ENCODE measurements at places on chromosomes 3 and 15.

- DNase-seq: no peak
Measured at GRCh38 chr15:50945725-50946124, 37.2 kb downstream of the AP4E1 start.

GRCh38 chr3:58167431-58168351, 43.1 kb downstream of the DNASE1L3 start:
- no peak for DNase-seq

DNA sequence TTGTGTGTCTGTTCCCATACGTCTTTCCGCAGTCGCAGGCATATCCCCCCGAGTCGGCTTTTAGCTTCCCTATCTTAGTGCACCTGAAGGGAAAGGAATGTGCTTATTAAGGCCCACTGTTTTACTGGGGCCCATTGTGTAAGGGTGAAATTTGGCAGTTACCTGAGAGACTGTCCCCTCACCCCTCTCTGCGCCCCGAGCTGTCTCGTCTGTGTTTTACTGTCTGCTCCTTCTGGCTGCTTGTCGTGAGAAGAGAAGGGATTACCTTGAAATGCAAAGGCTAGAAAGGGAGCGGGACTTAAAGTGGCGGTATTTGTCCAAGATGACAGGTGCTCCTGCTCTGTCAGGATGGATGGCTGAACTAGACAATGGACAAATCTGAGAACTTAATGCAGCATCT, 233.0 kb upstream of the POU1F1 start:
- DNase-seq: no peak

DNA sequence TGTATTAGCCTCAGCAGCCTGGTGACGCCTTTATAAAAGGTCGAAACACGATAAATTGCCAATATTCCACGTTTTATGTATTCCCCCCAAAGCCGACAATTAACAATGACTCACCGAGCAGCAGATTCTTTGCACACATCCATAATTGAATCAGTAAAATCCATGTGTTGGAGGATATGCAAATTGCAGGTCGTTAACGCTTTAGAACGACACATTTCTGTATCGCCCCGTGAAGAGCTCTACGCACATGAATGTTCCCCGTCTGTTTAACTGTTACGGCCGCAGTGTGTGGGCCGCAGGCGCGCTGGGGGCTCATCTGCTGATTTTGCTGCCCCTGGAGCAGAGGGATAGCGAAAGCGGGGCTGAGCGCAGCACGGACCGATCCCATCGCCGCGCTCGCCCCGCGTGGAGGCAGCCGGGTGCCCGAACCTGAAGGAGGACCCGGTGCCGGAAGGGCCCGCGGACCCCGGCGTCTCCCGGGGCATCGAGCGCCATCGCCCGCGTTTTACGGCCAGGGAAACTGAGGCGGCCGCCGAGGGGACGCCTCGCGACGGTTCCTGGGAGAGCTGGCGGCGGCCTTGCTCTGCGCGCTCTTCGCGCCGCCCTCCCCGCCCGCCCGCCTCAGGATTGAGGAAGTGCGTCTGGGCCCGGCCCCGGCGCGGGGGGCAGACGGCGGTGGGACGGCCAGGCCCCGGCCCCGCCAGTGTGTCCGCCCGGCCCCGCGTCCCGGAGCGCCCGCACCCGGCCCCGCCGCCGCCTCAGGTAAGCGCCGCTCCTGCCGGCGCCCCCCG, at the start of gene LRRK1:
Gene LRRK1, plus strand, starts transcription at position 668 of the 791 bp plus-strand sequence. CDS start 5,276 bp downstream, outside the sequence.
- DNase-seq: peak; percentile 62

DNA sequence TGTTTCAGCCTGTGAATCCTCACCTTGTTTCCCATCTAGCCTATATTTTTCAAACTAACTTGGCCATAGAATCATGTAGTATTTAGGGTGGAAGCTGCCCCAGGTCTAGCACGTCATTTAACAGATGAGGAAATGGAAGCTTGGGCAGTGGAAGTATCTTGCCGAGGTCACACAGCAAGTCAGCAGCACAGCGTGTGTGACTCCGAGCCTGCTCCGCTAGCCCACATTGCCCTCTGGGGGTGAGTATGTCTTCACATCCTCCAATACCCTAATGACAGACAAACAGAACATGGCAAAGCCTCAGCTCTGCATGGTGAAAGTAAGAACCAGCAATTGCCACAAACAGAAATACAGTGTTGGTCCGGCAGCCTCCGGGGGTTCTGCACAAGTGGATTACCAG, 2.2 kb upstream of the CCR5 start:
- DNase-seq: no peak

GRCh38 chr3:1055870-1056269, 37.0 kb upstream of the CNTN6 start:
- no peak for DNase-seq

DNA sequence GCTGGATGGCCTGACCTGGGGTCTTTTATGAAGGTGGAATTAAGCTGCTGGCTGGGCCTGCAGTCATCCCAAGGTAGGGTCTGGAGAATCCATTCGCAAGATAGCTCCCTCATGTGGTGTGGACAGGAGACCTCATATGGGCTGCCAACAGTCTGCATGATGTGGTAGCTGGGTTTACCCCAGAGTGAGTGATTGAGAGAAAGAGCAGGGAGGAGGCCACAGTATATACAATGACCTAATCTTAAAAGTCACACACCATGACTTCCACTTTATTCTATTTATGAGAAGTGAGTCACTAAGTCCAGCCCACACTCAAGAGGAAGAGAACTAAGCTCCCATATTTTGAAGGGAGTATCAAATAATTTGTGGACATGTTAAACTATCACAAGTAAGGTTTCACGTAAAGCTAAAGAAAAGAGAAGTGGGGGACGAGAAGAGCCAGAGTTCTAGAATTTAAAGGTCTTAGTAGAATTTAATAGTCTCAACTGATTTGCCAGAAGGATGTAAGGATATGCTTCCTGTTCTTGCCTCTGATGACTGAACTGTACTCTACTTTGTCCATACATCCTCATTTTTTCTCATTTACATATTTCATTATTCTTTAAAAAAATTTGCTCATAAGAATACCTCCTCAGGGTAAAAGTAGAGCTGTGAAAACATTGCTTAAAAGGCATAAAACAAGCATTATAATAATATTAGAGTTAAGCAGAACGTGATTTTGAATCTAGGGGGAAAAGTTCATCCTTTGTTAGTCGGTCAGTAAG, 184.4 kb downstream of the PEX5L start:
- DNase-seq: no peak

- DNase-seq: peak; percentile 58
Measured at GRCh38 chr3:48656061-48656840, 6.4 kb downstream of the CELSR3 start.

DNA sequence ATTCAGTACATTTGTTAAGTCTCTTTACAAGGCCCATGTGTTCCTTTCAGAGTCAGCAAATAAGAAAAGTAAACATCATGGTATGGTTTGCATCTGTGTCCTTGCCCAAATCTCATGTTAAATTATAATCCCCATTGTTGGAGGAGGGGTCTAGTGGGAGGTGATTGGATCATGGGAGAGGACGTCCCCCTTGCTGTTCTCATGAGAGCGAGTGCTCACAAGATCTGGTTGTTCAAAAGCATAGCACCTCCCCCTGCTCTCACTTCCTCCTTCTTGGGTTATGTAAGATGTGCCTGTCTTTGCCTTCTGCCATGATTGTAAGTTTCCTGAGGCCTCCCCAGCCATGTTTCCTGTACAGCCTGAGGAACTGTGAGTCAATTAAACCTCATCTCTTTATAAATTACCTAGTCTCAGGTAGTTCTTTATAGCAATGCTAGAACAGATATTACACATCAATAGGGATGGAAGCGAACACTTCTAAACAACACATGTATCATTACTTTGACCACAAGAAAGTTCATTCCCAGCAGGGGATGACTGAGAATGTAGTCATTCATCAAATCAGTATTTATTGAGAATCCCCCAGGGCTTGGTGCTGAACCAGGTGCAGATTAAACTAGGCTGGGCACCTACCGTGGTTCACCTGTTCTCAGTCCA, 4.1 kb downstream of the EFCAB12 start:
- no peak for DNase-seq

- no peak for DNase-seq
Measured at GRCh38 chr3:139468399-139468798, 7.9 kb downstream of the RBP2 start.

DNA sequence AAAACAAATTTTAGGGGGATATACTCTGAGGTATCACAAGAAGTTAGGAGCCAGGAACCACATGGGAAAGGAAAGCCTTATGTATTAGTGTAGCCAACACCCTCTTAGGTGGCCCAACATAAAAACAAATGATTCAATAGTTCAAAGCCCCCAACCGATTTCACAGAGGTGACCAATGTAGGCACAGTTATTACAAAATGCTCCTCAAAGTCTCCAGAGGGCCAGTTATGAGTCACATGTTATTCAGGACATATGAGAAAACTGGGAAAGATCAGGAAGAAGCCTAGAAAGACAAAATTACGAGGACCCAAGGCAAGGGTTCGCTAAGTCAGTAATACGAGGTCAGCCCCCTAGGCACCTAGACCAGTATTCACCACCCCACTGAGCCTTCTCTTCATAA, 29.9 kb upstream of the FBN1 start:
- no peak for DNase-seq

DNA sequence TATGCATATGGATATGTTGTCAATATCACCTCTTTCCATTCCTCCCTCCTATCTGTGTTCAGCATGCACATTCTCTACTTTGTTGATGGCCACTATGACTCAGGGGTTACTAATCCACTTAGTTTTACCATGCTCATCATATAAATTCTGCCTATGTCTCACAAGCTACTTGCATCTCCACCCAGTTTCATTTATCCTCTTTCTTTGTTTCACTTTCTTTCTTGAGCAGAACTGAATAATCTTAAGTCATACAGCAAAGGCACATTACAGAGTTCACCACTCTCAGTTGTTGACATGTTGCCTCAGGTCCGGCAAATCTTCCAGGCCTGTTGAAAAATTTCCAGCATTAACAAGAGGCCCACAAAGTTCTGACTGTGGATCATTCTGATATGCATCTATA, 71.5 kb downstream of the SSR3 start:
- peak; percentile 70 for DNase-seq

DNA sequence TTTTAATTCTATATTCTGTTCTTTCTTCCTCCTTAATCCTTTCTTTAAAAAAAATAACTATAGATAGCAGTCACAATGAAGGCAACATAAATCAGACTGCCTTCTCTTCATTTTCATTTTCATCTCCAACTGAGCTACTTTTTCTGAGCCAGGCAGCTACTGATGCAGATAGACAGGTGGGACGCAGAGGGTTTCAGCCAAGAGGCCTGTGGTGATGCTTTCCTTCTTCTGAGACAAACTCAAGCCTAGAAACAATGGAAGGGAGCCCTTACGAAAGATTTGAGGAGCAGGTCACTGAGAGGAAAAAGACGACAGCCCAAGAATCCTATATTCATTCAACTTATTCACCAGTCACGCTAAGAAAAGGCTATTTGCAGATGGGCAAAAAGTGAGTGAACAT, 220.0 kb upstream of the MLF1 start:
- DNase-seq: no peak

DNA sequence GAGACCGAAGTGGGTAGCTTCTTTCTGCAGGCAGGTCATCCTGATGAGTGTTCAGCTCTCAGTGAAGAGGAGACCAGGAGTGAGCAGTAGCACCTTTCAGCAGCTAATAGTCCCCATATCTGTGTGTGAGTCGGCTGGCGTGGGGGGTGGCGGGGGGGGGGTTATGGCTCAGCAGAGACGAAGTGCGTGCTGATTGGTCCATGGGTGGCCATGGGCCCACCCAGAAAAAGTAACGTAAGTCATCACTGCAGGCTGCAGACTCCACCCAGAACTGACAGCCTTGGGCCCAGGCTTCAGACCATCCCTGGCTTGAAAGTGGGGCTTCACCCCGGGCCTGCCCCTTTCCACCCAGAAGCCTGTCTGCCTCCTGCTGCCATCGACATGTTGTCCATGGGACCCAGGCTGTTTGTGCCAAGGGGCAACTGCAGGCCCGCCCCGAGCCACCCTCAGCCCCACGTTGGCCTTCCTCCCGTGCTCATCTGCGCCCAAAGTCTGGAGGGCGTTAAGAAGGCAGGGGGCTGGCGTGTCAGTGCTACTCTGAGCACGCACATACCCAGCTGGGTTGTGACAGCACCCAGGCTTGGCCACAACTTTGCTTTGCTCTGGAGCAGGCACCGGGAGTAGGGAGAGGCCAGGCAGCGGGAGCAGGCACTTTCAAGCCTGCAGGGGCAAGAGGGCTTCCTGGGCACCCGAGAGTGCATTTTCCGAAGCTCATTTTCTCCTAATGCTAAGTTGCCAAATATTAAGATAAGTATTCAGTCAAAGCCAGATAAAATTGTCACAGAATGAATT, 511.7 kb upstream of the CDIN1 start:
- DNase-seq: no peak

DNA sequence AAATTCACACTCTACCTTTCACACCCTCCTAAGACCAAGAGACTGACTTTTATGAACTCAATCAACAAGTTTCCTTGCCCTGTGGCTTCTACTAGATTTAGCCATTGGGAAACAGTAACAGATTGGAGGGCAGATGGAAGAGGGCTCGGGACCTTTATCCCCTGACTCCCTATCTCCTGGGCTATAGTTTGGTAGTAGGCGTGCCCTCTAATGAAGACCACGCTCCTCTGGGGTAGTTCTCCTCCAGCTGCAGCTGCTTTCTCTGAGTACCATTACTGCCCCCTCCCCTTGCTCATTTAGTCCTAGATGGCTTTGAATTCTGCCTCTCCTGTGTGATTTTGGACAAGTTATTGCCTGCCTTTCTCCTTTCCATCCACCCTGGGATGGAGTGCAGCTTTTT, 33.3 kb downstream of the FMN1 start:
- DNase-seq: no peak

DNA sequence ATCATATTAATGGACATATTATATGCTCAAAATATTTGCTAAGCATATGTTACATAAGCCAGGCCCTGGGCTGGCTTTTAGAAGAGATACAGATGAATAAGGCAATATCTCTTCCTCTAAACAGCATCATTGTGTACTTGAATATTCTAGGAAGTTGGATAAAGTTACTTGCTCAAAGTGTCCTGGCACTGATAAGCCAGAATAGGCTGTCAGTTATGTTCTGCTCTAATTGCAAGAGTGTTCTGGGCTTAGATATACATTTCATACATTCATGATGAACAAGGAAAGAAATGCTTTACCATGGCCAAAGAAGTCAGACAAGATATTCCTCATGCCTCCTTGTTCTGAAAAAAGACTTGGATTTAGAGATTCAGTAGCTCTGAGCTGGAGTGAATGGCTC, 40.7 kb downstream of the KBTBD12 start:
- no peak for DNase-seq

DNA sequence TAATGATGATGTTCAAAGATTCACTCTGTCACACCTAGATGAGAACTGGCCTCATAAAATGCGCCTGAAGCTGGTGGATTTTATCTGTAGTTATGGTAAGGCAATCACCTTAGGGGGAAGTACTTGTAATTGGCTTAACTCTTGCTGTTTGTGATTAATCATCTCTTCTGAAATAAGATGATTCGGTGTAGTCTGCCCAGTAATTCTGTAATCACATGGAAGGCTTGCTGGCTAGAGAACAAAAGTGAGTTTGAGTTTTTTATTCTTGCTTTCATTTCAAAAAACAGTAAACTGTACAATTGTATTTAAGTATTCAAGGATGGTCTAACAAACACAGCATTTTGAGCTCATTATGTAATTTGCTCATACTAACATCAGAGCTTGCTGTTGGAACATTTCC, 72.1 kb downstream of the OTOL1 start:
- DNase-seq: no peak

- DNase-seq: no peak
Measured at GRCh38 chr3:194514626-194515025, 27.8 kb upstream of the ATP13A3 start.

GRCh38 chr15:32819448-32819847, 101.6 kb downstream of the GREM1 start:
- DNase-seq: no peak

GRCh38 chr3:158295771-158296170, 185.9 kb downstream of the RSRC1 start:
- DNase-seq: no peak

GRCh38 chr3:170632780-170633179, 46.9 kb upstream of the SLC7A14 start:
- DNase-seq: no peak

All from PC-9 (cell line).